Tongue (tissue), 3 donors: ENCODE measurements at places on chromosomes 11 and 22. TPM values are rescaled to one million over a fixed set of nuclear protein-coding genes. Genes with fewer than 3 reads are reported as not detected.
A peak's percentile ranks its signal among the peaks of the same experiment; 100 is the strongest.

KREMEN1 gene
- 113 TPM for total RNA-seq

DNA sequence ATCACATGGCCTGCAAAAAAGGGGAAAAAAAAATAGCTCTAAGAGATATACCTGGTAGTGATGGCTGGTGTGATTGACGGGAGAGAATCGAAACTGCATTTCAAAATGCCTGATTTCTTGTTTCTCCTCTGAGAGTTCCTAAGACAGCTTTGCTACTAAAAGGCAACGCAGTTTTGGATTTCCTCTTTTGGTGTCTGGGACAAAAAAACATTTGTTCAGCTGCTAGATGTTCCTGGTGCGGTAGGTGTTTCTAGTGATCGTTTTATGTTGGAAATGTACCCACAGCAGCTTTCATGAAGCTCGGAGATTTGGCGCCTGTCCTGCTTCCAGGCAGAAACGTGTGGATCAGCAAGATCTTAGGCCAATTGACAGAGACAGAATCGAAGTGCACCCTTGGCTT, 18.1 kb downstream of the P2RX3 start:
- no peak for DNase-seq

GRCh38 chr11:57324154-57324885, 432 bp downstream of the TNKS1BP1 start:
- peak; percentile 81 for DNase-seq

- DNase-seq = peak; percentile 76
Observed at GRCh38 chr22:17807578-17808410, 33.5 kb upstream of the BID start.

GRCh38 chr11:11577932-11578911, 43.6 kb downstream of the GALNT18 start:
- DNase-seq = no peak
